Renal cortical epithelial cell (primary cell): ENCODE measurements at places on chromosomes 1 and 21.
A peak's percentile ranks its signal among the peaks of the same experiment; 100 is the strongest.

- DNase-seq, result peak; percentile 99
Measured at GRCh38 chr1:77538956-77539518, 143.4 kb downstream of the ZZZ3 start.

DNA sequence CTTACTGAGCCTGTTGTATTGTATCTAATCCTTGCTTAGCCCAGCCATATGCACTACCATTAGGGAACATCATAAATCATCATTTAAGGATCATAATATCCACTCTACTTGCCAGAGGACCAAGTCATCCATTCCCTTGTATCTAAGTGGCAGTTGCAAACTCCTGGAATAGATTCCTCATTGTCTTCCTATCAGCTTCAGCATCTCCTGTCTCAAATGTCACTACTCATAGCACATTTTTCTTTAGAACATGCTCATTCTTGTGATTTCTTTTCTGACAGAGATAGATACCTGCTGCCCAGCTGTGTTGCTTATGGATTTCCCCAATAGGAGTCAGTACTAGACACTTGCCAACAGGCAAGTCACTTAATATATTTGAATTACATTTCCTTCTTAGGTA lies 84.3 kb downstream of the OLFML3 start:
- DNase-seq, result no peak

GRCh38 chr1:71222668-71223067 lies 141.8 kb upstream of the ZRANB2 start:
- DNase-seq, result peak; percentile 2

DNA sequence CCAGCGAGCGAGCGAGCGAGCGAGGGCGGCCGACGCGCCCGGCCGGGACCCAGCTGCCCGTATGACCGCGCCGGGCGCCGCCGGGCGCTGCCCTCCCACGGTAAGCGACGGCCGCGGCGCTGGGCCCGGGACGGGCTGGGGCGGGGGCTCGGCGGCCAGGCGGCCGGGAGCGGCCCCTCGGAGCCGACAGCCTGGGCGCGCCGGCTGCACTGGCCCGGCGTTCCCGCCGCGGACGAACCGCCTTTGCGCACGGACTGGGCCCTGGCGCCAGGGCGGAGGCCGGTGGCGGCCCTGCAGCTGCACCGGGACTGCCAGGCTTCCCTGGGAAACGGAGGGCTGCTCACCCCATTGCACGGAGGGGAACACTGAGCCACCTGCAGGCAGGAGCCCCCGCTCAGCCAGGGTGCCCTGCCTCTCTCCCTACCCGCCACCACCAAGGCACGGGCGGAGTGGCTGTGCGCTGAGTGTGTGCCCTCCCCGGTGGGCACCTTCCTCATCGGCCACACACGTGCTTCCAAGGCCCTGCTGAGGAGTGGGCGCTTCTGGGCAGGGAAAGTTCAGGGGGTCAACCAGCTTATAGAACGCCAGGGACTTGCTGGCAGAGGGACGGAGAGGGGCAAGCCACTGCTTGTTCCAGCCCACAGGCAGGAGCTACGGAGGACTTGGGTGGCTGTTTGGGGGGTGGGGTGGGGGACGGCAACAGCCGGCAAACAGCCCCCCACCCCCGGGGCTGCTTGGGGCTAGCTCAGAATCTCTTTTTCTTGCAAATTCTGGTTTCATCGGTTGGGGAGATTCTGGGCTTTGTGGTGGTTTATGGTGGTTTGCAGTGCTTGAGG lies 532 bp downstream of the CSF1 start:
- no peak for DNase-seq

DNA sequence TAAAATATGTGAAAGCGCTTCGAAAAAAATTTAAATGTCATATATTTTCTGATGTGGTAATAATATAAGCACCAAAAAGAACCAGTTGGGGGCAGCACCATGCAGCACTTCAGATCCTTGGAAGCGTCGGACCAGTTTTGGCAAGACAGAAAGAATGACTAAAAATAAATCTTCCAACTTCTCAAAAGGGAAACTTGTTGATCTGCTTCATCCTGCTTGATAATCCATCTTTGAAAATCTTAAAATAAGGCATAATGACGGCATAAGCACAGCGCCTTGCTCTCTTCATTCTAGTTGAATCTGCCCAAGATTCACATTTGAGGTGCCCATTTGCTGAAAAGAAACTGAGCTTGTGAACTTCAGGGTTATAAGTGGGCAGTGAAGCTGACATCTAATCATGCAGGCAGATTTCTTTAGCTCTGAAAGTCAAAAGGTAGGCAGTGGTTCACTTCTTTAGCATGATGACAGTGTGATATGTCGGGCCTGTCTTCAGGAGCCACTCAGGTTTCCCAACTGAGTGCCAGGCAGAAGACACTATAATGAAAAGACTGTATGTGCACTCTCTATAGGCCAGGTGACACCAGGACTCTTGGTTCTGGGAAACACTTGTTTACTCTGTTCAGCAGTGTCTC lies 19.8 kb upstream of the MUTYH start:
- DNase-seq, result peak; percentile 48

DNA sequence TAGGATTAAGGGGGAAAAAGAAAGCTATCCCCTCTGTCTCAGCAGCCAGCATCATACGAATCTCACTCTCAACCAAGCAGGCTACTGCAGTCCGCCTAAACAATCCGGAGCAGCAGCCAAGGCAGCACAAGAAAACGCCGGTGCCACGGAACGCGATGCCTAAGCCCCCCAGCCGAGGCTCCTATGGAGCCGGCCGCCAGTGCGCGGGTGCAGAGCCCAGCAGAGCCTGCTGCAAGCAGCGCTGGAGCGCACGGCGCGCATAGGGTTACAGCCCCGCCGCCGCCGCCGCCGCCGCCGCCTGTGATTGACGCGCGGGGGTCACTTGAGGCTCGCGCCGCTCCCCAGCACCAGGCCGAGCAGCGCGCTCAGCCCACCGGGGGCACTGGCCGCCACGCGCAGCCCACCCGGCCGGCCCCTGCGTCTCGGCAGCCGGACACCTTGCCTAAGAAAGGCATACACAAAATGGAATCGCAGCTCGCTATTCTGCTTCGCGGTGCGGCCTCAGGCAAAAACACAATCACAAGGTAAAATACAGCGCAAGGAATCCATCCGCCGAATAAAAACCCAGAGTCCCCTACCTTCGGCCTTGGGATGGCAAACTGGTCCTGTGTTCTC lies 780 bp downstream of the HIVEP3 start:
- no peak for DNase-seq

- DNase-seq, result no peak
Measured at GRCh38 chr1:54399765-54400164, 6.4 kb downstream of the SSBP3 start.

DNA sequence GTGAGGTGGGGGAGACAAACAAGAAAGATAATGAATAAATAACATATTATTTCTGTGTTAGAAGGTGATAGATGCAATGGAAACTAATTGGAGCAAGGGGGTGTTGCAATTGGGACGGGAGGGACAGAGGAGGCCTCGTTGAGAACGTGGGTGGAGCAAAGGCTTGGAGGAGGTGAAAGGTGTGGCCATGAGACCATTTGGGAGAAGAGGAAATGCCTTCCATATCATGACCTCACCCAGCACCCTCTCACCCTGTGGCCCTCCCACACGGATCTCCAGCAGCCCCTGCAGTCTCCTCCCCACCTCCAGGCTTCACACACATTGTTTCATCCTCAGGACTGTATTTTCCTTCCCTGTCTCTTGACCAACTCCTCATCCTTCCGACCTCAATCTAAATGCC lies 85.3 kb upstream of the ARHGAP29 start:
- DNase-seq, result peak; percentile 83

- DNase-seq, result no peak
Measured at GRCh38 chr1:216836316-216836715, 113.1 kb upstream of the ESRRG start.
